Stimulated activated CD8-positive, alpha-beta memory T cell treated with anti-CD3 and anti-CD28 coated beads, Interleukin-12 subunit alpha, Interleukin-12 subunit beta, amount 100 ng/mL, for 1 hour (primary cell): ENCODE measurements at places on chromosomes 7 and 10.

- no peak for DNase-seq
Measured at GRCh38 chr7:19665399-19666008, 43.3 kb downstream of the POLR1F start.

DNA sequence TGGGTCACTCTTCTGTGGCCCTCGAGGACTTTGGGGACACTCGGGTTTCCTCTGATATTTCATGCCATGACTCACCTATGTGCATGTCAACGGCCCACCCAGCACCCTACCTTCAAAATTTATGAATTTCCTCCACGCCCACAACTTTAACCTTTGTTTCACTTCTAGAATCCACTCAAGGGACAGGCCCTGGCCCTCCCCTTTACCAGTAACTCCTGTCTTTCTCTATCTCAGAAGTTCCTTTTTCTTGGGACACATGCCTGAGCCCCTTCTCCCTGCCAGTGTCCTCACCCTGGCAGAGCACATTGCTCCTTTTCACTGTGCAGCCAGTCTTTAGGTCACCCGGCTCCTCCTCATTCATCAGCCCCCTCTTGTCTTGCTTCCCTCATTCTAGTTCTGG is 282.5 kb upstream of the KLF6 start:
- no peak for DNase-seq

DNA sequence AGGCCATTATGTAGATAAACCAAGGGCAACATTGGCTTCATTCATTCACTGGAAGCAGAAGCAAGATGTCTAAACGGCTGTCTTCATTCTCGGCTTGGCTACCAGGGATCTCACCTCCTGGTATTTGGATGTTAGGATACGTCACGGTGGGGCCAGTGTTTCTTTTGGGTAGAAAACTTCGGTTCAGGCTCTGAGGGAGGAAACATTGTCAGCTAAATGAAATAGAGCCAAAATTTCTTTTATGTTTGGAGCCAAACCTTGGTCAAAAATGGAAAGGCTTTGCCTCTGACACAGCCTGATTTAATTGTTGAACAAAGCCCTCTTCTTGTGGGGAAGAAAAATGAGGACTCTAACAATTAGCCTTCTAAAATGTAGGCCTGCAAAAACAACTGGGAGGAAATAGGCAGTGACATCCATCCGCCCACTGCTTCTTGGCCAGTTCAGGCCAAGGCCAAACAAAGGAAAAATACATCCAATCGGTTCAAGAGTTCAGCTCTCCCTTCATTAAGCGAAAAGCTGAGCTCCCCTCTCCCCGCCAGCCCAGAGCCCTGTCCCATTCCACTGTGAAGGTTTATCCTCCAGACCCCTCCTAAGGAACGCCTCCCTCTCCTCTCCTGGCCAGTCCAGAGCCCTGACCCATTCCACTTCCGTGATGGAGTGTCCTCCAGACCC is 44.4 kb downstream of the PFKFB3 start:
- DNase-seq: no peak

DNA sequence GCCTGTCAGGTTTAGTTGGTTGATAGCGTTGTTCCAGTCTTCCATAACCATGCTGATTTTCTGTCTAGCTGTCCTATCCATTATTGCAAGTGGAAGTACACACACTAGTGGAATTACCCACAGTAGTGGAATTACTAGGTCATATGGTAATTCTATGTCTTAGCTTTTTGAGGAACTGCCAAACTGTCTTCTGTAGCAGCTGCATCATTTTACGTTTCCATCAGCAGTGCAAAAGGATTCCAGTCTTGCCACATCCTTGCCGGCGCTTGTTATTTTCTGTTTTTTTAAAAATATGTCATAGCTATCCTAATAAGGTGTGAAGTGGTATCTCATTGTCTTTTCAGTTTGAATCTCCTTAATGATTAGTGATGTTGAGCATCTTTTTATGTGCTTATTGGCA is 17.2 kb upstream of the RHBDD2 start:
- DNase-seq: no peak
